ENCODE measurements at places on chromosomes 6 and 20. TPM values are rescaled to one million over a fixed set of nuclear protein-coding genes. Genes with fewer than 3 reads are reported as not detected.

ARFGEF3 gene
- 8.3 TPM for total RNA-seq

NFATC2 gene
- under 0.01 TPM for total RNA-seq

TFAP2D gene
- not detected for total RNA-seq

SLC12A5 gene
- not detected for total RNA-seq

FAM83D gene
- total RNA-seq: 3.6 TPM

NHSL1 gene
- 8.1 TPM for total RNA-seq

ID1 gene
- 209 TPM for total RNA-seq

SLC17A3 gene
- total RNA-seq: not detected

SEMG1 gene
- not detected for total RNA-seq

TTK gene
- 0.64 TPM for total RNA-seq
